Stimulated activated CD8-positive, alpha-beta memory T cell treated with anti-CD3 and anti-CD28 coated beads, Interleukin-4, amount 100 ng/mL, for 1 hour (primary cell): ENCODE measurements at places on chromosomes 1 and 21.

DNA sequence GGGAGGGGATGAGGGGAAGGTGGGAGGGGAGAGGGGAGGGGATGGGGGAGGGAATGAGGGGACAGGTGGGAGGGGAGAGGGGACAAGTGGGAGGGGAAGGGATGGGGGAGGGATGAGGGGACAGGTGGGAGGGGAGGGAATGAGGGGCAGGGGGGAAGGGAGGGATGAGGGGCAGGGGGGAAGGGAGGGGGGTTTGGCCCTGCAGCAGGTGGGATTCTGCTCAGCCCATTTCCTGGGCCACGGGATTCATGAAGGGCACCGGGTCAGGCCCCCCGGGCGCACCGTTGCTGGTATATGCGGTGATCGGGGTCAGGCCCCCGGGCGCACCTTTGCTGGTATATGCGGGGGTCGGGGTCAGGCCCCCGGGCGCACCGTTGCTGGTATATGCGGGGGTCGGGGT is 15.1 kb upstream of the SAMD11 start:
- DNase-seq: no peak

- no peak for DNase-seq
These were observed 13.2 kb downstream of the AMPD2 start for GRCh38 chr1:109632671-109633346.

- no peak for DNase-seq
These were observed 50.3 kb downstream of the MCOLN2 start for GRCh38 chr1:84946631-84947030.

- no peak for DNase-seq
These were observed 62.4 kb downstream of the KIRREL1 start for GRCh38 chr1:158055854-158056253.

DNA sequence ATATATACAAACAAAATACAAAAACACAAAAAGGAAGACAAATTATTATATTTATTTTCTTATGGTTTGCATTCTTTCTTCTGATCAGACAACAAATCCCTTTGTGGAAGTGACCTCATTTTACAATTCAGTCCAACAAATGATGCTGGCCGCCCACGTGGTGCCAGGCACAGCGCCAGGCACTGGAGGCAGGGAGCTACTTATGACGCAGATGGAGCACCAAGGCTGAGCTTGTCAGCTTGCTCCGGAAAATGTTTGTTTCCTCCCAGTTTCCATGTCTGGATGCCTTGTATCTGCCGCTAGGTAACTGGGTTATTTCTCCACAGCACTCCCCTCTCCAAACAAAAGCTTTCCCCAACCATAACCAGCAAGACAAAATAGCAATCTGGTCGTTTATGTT is 30.7 kb upstream of the CD34 start:
- DNase-seq: no peak

DNA sequence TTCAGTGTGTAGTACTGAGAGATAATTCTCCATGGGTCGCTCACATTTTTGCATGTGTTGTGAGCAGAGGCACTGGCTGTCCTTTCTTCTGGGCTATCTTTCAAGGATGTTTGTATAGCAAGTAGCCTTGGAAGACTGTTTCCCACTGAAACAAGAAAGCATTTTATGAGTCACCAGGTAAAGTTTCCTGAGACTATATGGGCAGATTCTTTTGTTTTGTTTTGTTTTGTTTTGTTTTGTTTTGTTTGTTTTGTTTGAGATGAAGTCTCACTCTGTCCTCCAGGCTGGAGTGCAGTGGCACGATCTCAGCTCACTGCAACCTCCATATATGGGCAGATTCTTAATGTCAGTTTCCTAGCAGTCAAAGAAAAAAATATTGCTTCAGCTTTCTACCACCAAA is 912.6 kb downstream of the TTLL7 start:
- no peak for DNase-seq

DNA sequence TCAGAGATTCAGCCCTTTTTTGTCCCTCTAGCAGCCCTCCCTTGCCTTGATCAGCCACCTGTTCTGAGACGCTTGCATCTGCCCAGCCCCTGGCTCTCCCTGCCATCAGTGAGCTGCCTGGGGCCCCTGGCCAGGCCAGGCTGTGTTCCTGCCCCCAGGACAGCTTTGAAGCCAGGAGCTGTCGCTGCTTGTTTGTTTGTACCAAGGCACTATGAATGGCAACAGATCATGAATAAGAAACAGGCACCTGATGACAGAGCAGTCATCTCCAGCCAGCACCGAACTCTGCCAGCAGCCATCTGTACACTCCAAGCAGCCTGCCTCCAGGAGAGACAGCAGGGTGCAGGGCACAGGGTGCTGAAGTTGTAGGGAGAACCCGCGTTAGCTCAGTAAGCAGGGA is 8.1 kb upstream of the VWA5B1 start:
- no peak for DNase-seq

- DNase-seq: no peak
These were observed 3.4 kb downstream of the OPTC start for GRCh38 chr1:203497269-203497777.

- DNase-seq: no peak
These were observed 32.3 kb downstream of the HHAT start for GRCh38 chr1:210360852-210361477.

- no peak for DNase-seq
These were observed 17.4 kb downstream of the MIGA1 start for GRCh38 chr1:77796695-77797405.

- no peak for DNase-seq
These were observed 18.4 kb downstream of the HHAT start for GRCh38 chr1:210347112-210347511.

DNA sequence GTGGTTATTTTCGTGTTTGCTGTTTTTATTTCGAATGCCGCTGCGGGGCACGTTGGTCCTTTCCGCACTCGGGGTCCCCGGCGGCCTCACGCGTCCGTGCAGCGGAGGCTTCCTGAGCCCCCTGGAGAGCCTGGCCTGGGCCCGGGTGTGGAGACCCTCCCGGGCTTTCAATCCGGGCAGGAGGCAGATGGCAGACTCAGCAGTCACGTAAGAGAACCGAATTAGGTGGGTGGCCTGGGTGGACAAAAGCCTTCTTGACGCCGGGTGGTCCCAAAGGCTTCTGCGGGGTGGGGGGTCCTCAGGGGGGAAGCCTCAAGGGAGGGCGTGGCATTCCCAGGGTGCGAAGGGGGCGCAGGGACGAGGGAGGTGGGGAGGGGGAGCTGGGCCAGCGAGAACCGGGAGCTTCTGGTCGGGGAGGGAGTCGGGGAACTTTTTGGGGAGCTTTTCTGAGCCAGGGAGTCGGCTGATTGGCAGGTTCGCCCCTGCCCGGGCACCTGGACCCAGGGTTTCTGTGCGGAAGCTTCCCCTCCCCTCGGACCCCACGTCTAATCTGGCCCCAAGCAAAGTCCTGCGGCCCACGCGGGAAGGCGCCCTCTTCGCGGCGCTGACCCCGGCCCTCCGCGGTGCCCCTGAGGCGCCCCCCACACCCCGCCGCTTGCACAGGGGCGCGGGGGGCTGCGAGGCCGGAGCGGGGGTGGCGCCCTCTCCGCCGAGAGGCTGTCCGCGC is 1.3 kb upstream of the HES4 start:
- no peak for DNase-seq

- no peak for DNase-seq
These were observed 16.8 kb downstream of the ATP8B2 start for GRCh38 chr1:154342132-154342531.

- DNase-seq: no peak
These were observed 76.7 kb downstream of the LRRC8D start for GRCh38 chr1:89897347-89898133.

DNA sequence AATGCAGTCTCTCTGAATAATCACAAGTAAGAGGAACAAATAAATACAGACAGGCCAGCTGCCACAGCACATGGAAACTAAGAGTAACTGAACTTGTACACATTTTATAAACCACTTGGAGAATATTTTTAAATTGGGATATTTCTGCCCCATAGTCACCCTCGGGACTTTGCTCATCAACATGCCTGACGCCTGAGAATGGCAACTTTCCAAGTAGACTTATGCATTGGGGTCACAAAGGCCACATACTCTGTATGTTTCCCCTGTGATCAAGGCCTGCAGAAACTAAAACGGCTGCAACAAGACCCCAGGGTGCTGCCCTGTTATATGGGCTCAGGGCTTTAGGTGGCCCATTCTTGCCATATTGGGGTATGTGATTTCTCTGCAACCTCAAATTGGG is 38.3 kb upstream of the GJA5 start:
- DNase-seq: no peak

GRCh38 chr1:226912587-226913176 is 27.4 kb upstream of the COQ8A start:
- no peak for DNase-seq

- no peak for DNase-seq
These were observed 12.0 kb downstream of the XCL2 start for GRCh38 chr1:168531615-168532345.

GRCh38 chr21:42234041-42234440 is 15.1 kb downstream of the ABCG1 start:
- no peak for DNase-seq

DNA sequence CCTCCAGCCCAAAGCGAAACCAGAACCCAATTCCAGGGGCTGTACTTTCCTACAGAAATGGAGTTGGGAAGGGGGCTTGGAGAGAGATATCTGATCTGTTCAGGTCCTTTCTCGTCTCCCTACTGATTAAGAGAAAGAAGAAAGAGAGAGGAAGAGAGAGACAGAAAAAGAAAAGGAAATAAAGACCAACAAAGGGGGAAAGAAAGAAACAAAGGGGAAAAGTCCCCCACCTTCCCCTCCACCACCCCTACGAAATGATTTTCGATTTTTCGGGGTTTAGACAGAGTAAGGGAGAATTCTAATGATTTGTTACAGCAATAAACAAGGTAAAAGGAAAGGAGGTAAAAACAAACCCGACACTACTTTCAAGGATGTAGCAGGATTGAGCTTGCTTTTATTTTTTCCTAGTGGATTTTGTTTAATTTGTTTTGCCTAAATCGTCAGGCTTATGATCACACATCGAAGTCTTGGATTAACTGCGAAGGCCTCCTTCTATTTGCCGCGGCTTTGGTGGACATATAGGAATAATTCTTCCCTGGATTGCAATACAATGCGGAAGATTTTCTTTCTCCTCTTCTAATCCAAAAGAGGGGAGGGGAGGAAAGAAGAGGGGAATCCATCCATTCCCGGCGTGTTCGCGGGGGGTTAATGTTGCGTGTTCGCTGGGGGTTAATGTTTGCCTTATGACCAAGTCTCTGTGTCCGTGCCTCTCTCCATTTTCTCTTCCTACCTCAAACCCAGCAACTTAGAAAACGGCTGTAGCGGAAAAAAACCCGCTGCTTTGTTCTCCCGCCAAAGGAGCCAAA is 1.9 kb downstream of the TAL1 start:
- DNase-seq: no peak

DNA sequence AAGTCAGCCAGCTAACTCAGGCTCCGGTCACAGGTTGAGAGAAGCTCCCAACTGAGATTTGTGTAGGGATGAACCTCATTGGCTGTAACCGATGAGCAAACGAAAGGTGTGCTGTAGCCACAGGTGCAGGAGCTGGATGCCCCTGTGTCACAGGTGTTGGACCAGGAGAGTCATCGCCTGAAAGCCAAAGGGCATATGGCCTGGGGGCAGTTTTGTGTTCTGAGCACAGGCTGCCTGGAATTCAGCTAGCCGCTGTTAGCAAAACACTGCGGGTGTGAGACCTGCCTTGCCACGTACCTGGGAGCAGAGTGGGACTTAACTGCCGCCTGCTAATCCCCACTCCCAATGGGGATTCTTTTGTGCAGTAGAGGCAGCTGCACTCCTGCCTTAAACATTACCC is 55.3 kb downstream of the NEK7 start:
- no peak for DNase-seq

DNA sequence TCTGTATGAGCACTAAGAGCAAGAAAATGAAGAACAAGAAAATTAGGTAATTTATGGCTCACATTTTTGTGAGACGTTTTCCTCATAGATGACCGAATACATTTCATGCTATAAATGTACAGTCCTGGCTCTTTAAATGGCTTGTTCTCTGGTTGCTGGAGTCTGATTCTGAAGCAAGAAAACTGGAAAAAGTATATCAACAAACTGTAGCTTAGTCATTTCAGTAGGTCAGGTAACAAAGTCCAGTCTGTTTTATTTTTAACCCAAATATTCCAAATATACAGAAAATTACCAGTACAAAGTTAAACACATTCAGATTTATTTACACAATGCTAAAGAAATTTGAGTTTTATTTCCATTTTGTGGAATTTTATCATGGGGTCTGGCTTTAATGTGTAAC is 2.5 kb upstream of the MYBPHL start:
- DNase-seq: no peak

- no peak for DNase-seq
These were observed 13.1 kb downstream of the RNF220 start for GRCh38 chr1:44418022-44418673.

DNA sequence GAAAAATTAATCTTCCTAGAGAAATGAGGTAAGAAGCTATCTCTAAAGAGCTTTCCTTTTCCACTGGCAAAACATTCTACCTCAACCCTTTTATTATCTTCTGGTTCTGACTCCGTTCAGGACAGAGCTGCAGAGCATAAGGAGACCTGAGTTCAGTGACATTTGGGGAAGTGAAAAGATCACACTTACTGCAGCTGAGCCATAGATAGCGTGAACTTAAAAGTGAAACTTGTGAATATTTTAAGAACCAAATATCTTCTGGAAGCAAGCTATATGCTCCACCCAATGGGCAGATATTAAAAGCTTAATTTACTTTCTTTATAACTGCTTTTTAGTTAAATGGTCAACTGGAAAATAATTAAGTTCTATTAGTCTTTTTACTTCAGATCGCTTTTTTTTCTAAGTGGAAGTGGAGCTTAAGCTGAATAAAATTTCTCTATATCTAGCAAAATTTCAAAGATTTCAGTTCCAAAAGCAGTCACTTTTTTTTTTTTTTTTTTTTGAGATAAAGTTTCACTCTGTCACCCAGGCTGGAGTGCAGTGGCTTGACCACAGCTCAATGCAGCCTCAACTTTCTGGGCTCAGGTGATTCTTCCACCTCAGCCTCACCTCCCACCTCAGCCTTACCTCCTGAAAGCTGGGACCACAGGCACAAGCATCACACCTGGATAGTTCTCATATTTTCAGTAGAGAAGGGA is 11.9 kb downstream of the PTPN22 start:
- DNase-seq: no peak

GRCh38 chr1:5756434-5757186 is 235.6 kb downstream of the NPHP4 start:
- DNase-seq: no peak

DNA sequence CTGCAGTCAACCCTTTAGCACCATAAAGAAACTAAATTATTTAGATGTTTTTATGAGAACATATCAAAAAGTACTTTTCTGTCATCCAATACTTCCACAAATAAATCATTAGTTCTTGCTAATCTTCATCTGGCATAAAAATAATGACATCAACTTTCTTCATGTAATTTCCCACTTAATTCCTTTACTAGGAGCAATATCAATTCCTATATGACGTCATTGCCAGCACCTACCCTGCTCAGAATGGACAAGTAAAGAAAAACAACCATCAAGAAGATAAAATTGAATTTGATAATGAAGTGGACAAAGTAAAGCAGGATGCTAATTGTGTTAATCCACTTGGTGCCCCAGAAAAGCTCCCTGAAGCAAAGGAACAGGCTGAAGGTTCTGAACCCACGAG is 116.9 kb downstream of the PTPRC start:
- no peak for DNase-seq

- no peak for DNase-seq
These were observed 4.3 kb upstream of the SPATC1L start for GRCh38 chr21:46188226-46189212.
